ENCODE measurements at places on chromosomes 6 and 20.

DNA sequence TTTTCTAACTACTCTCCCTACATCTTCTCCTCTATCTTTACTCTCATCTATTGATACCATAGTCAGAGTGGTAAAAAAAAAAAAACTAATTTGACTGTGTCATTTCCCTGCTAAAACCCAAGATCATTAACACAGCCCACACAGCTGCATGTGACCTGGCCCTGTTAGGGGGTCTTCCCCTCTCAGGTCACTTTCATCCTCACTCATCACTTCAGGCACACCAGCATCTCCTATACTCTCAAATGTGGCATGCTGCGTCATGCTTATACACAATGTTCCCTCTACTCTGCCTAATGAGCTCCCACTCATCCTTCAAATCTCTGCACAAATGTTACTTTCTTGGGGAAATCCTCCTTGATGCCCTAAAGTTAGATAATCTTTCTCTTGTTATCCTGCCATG lies 86.8 kb downstream of the CDK19 start:
- DNase-seq = no peak

- DNase-seq = no peak
Observed at GRCh38 chr6:7554533-7555275, 13.2 kb downstream of the DSP start.

- DNase-seq = no peak
Observed at GRCh38 chr6:16146527-16146955, 17.7 kb downstream of the MYLIP start.

- no peak for DNase-seq
Observed at GRCh38 chr6:3389390-3390167, 67.3 kb downstream of the SLC22A23 start.

DNA sequence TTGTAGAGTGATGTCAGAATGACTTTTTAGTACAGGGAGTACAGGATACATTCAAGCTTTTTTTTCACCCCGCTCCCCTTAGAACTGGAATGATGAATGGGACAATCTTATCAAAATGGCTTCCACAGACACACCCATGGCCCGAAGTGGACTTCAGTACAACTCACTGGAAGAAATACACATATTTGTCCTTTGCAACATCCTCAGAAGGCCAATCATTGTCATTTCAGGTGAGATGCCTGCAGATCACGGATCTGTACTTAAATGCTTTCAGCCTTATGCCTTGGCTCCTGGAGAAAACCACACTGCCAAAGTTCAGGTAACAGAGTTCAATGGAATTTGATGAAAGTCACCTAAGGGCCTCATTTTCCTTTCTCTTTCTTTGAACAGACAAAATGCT lies 8.5 kb downstream of the TNFAIP3 start:
- DNase-seq = no peak

DNA sequence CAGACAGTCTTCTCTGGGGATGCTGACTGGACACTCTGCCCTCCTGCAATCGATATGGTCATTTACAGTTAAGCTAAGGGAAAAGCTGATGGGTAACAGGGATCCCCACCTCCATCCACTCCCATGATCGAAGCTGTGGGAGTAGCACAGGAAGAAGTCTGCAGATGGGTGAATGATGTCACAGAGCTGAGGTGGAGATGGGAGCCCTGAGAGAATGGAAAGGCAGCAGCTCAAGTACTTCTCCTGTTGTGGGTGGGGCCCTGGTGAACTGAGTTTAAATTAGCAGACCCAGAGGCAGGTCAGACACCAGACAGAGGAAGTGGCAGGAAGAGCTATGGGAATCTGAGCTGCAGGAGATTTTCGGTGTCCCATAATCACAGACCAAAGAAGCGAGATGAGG lies 29.0 kb downstream of the HDGFL1 start:
- no peak for DNase-seq

DNA sequence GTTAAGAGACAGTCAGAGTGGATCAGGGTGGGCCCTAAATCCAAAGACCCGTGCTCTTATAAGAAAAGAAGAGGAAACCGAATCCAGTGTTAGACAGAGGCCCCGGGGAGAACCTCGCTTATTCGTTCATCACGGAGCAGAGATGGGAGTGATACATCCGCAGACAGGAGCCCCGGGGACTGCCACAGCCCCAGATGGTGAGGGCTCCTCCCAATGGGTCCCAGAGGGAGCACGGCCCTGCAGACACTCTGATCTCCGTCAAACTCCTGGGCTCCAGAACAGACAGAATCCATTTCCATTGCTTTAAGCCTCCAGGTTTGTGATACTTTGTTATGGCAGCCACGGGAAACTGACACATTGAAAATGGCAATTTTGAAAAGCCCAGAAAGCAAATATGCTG lies 47.0 kb downstream of the CDH4 start:
- DNase-seq = no peak

GRCh38 chr6:130070792-130071191 lies 52.4 kb downstream of the L3MBTL3 start:
- no peak for DNase-seq

- no peak for DNase-seq
Observed at GRCh38 chr6:35076997-35077712, 64.0 kb downstream of the TCP11 start.

DNA sequence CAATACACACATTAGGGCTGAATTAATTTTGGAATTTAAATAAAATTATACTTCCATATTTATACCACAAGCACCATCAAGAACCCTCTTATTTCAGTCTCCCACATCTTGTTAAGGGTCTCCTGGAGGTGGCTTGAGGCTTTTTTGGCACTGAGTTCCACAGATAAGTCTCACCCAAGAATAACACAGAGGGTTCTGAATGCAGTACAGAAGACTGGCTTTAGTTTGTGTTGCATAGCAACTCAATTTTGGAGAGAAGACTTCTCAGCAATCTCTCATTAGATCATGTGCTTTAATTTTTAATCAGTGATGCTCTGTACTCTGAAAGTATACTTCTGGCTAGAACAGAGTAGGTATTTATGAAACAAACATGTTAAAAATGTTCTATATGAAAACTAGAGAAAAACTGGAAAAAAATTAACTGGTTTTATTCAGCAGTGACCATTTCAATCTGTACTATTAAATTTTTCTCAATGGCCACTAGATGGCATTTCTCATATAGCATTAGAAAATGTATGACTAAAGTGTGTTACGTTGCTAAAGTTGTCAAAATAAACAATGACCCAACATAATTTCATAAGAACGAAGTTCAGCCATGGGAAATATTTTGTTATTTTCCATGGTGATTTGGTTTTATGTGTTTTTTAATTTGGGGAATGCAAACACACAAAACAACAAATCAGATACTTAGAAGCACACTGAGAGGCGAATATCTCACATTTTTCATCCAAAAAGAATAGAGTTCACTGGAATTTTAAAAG lies 32.7 kb upstream of the MAP7 start:
- DNase-seq = no peak
